ENCODE measurements at places on chromosomes 1 and 21.
A peak's percentile ranks its signal among the peaks of the same experiment; 100 is the strongest.

DNA sequence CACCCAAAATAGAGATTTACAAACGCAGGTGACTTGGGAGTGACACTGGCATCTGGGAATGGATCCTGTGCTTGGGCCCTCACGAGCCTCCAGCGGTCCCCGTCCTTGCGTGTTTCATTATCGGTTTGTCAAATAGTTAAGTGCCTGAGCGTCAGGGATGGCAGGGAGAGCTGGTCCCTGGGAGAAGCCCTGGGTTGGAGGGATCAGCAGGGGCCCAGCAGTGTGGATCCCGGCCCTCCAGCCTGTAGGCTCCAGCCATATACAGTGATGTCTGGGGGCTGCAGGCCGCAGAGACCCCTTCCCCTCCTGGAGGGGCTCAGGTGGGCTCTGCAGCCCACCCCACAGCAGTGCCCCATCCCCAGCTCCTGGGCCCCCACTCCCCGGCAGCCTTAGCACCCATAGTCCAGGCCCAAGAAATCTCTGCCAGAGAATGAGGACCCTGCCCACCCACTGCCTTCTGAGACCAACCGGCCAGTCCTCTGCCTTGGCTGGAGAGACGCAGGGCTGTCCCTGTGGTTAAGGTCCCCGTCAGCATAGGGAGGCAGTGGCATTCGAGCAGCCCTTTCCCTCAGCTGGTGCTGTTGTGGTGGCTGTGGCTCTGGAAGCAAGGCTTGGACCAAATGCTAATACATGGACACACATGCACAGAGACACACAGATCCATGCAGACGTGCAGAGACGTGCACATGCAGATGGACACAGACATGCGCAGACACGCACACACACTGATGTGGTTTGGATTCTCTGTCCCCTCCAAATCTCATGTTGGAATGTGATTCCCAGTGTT lies 2.4 kb upstream of the SLC19A1 start:
- no peak for DNase-seq

DNA sequence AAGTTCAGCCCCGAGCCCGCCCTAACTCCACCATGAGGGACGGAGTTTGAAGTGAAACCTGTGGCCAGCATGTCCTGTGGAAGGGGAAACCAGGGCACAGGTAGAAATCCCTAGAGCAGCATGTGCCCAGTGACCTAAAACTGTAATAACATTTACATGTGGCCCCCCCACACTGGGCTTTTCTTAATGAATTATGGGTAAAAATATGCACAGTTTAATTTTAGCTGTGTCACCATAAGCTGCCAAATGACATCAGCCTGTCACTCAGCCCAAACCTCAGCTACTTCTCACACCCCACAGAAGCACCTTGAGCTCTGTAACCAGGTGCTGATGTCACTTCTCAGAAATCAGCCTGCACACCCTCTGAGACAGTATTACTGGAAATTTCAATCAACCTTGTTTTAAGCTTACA lies 50.0 kb upstream of the SLC19A1 start:
- DNase-seq = no peak

- no peak for DNase-seq
These were observed 675.1 kb upstream of the BRINP3 start for GRCh38 chr1:191152776-191153175.

DNA sequence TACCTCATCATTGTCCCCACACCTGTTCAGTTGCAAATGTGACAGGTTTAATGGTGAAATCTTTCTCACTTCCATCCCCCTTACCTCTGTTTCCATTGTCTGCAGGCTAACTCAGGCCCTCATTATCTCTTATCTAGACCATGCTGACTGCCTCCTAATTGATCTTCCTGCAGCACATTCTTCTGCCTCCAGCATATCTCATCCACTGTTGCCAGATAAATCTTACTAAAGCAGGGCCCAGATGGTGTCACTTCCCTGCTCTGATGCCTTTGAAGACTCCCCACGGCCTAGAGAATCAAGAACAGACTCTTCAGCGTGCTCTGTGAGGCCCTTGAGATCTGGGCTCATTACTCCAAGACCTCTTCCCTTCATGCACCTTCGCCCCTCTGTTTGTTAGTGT lies 230.1 kb downstream of the DUSP10 start:
- DNase-seq = no peak

DNA sequence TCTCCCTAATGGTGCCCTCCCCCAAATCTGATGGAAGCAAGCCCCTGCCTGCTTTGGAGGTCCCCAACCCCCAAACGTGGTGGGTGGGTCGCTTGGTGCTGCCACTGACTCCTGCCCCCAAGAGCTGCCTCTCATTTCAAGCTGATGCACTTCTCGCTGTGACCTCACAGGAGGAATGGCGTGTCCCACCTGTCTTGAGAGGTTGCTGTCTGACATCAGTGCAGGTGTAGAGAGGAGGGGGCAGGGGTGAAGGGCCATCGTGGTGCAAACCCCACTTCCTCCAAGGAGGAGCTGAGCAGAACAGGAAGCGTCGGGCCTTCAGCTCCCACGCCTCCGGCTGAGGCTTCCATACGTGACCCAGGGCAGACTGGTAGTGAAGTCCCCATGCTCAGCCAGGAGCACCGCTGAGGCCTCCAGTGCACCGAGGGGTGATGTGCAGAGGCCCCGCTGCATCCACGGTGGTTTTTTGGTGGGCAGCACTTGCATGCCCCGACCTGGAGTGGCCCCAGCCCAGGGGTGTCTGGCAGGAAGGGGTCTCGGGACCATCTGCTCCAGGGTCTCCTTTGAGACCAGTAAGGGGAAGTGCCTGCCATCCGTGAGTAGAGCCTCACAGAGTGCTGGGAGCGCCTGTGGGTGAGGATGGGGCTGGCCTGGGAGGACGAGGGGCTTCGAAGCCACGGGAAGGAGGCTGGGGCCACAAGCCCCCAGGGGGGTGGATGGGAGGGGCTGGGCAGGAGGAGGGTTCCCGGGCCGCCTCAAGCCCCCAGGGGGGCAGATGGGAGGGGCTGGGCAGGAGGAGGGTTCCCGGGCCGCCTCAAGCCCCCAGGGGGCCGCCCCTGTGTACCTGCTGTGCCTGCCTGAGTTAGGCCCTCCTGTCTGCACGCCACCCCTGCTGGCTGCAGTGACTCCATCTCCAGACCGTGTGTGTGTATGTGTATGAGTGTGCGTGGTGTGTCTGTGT lies 39.8 kb downstream of the WDR4 start:
- DNase-seq = no peak

- peak; percentile 5 for DNase-seq
These were observed 10.0 kb upstream of the LRRC3 start for GRCh38 chr21:44445145-44445812.

- DNase-seq = no peak
These were observed 24.2 kb upstream of the ABCB10 start for GRCh38 chr1:229582715-229583114.

- no peak for DNase-seq
These were observed 26.5 kb upstream of the LPAR3 start for GRCh38 chr1:84919461-84919970.

GRCh38 chr1:17181781-17182464 lies 23.0 kb upstream of the PADI1 start:
- DNase-seq = no peak

GRCh38 chr1:244371242-244372141 lies 80.2 kb downstream of the ADSS2 start:
- no peak for DNase-seq

DNA sequence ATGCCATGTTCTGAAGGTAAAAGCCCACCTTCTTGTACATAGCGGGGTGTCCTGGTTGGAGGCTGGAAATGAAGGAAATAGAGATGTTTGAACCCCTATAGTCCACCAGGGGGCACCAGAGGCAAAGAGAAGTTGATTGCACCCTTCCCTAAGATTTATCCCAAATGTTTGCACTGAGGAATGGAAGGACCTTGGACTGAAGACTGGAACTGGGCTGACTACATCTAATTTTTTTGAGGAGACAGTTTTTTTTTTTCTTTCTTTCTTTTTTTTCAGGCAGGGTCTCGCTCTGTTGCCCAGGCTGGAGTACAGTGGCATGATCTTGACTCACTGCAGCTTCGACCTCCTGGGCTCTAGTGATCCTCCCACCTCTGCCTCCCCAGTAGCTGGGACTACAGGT lies 55.3 kb upstream of the EIF4G3 start:
- peak; percentile 58 for DNase-seq

DNA sequence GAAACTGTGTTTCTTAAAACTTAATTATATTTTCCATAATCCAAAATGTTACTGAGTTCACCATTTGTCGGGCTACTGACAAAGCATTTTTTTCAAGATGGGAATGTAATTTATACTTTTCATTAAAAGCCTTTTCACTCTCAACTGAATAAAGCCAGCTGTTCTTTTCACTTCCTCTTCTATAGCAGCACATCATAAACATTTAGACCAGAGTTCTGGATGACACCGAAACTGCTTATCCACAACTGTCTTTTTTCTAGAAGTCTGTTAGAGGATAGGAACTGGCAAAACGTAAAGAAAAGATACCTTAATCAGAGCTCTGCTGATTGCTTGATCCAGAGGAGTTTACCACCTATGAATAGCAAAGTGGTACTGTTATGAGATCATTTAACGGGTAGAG lies 594.7 kb downstream of the ADGRL2 start:
- no peak for DNase-seq

GRCh38 chr1:76302711-76303339 lies 228.3 kb downstream of the ST6GALNAC3 start:
- DNase-seq = no peak

DNA sequence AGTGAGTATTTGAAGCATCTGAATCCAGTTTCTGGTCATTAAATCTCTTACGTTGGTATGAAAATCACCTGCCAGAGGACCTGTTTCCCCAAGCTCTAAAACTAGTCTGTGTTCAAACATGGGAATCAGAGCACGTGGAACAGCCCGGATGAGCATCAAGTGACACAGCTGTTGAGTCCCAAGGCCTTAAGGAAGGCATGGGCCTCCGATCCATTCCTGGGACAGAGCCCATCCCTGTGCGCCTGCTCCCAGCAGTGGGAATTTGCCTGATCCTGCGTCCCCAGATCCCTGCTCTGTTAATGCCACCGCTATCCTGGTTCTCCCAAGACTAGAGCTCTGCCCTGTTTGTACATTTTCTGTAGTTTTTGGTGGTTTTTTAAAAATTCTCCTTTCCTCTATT lies 68.4 kb upstream of the FBXO28 start:
- no peak for DNase-seq

GRCh38 chr1:119911775-119912174 lies 15.5 kb upstream of the ADAM30 start:
- no peak for DNase-seq

DNA sequence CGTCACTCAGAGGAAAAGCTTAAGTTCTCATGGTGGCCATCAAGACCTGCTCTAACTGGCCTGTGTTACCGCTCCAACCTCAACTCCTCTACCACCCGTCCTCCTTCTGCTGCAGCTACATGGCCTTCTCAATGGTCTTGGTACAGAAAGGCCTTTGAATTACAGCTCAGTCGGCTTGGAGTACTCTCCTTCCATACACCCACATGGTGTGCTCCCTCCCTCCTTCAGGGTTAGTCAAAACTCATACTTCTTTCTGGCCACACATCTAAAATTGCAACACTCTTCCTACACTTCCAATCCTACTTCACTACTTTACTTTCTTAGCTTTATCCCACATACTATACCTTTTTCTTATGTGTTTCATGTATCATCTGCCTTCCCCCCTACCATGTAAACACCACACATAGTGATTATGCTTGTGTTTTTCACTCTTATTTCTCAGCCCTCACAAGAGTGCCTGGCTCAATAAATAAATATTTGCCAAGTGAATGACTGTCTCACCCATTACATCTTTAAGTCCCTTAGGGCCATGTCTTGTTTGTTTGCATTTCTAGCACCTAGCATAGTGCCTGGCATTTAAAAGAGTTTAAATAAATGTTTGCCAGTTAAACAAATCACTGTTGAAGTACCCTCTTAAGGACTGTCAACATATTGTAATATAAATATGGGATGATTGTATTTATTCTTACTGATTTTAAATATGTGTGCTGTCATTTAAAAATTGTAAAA lies 37.6 kb upstream of the HMCN1 start:
- DNase-seq = no peak

- DNase-seq = no peak
These were observed 12.2 kb downstream of the METTL13 start for GRCh38 chr1:171793636-171794035.

- DNase-seq = no peak
These were observed 13.2 kb downstream of the TP53BP2 start for GRCh38 chr1:223832637-223832943.

- DNase-seq = no peak
These were observed 17.9 kb upstream of the TTC34 start for GRCh38 chr1:2819429-2819828.

DNA sequence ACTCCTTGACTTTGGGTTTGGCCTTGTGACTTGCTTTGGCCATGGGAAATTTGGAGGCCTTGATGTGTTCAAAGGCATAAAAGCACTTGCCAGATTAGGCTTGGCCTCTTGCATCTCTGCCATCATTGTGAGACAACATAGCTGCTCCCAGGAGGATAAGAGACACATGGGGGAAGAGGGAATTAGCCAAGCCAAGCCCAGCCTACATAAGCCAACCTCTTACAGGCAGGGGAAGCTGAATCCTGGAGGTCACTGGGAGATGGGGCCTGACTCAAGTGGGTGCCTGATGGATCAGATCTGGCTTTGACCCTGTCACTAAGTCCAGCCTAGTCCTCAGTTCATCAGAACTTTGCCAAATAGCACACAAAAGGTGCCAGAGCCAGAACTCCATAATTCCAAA lies 37.6 kb upstream of the HMGB4 start:
- DNase-seq = no peak

- DNase-seq = no peak
These were observed 4.1 kb downstream of the ABCD3 start for GRCh38 chr1:94422115-94422820.

DNA sequence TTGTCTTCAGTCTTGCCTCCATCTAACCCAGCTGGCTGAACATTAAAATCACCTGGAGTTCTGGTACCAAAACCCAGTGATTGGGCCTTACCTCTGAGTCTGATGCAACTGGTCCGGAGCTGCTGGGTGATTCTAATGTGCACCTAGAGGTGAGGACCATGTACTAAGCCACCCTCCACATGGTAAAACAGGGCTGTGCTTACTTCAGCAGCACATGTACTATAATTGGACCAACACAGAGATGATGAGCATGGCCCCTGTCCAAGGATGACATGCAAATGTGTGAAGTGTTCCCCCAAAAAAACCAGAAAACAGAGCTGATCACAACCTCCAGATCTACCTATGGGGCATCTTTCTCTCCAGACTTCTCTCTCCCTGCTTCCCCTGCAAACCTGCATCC lies 37.0 kb downstream of the ELK4 start:
- no peak for DNase-seq

DNA sequence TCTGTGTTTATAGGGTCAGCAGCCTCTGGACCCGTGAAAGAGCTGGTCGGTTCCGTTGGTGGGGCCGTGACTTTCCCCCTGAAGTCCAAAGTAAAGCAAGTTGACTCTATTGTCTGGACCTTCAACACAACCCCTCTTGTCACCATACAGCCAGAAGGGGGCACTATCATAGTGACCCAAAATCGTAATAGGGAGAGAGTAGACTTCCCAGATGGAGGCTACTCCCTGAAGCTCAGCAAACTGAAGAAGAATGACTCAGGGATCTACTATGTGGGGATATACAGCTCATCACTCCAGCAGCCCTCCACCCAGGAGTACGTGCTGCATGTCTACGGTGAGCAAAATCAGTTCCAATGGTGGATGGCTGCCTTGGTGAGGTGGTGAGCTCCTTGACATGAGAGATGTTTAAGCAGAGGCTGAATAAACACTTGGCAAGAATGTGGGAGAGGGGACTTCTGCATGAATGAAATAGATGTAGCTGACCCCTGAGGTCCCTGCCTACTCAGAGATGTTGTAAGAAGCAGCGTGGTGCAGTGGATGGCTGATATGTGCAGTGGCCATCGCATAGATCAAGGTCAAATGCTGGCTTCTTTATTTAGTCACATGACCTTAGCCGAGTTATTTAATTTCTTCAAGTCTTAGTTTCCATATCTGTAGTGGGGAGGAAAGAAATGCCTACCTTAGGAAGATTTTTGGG lies 9.3 kb downstream of the SLAMF7 start:
- DNase-seq = no peak

GRCh38 chr1:158148468-158148867 lies 32.2 kb upstream of the CD1D start:
- no peak for DNase-seq

All from fibroblast of upper back skin (primary cell).